PC-3 (cell line): ENCODE measurements at places on chromosomes 11 and 22. TPM values are rescaled to one million over a fixed set of nuclear protein-coding genes. Genes with fewer than 3 reads are reported as not detected.

- DNase-seq: peak; percentile 57
Measured at GRCh38 chr11:95095858-95096587, 6.4 kb downstream of the ENDOD1 start.

GRCh38 chr11:43316451-43316850 is 4.7 kb downstream of the API5 start:
- peak; percentile 20 for DNase-seq

DNA sequence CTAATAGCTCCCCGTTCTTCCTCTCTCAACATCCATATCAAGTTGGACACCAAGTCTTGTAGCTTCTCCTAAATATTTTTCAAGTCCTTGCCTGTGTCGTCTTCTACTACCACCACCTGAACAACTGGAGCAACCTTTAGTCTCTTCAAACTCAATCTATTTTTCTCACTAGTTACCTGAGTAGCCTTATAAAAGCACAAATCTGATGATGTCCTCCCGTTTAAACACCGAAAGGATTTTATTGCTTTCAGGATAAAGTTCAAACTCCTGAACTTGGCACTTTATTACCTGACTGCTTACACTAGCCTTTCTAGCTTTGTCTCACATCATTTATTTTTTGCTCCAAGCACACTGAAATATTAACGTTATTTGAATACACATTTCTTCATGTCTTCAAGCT is 1.3 kb upstream of the PAK1 start:
- no peak for DNase-seq

DNA sequence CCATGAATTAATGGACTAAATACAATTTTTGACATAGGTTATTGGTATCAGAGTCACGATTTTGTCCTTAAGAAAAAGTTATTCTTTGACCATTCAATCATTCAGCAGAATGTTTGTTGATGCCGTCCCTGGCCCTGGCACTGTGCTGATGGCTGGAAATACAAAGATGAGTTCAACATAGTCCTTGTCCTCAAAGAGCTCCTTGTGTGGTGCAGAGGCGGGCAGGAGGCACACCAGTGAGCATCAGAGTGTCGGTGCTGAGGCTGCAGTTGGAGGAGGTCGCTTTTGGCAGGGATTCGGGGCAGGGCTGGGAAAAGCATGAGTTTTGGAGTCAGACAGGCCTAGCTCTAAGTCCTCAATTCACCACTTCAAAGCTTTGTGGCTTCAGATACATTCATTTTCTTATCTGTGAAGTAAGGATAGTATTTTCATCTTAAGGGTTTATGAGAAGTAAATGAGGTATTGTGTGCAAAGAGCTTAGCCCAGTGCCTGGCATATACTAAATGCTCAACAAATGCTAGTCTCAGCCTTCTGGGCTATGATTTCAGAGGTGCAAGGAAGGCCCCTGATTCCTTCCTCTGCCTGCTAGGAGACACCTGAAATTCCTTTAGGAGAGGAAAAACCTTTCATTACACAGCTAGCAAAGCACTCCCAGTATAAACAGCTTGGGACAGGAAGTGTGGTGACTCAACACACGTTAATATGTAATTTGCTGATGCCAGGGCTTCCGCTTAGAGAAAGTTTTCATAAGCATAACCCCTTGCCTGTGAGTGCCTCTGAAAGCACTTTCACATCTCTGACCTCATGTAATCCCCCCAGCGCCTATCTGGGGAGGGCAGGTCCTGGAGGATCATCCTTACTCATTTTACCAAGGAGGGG is 113.8 kb downstream of the NECTIN1 start:
- peak; percentile 97 for DNase-seq

Gene ACRV1
- total RNA-seq: not detected in 2 replicates

Gene ARHGAP20
- not detected in 2 replicates for total RNA-seq

- peak; percentile 7 for DNase-seq
Measured at GRCh38 chr11:14499178-14499559, 442 bp downstream of the COPB1 start.

GRCh38 chr11:64522843-64523380 is 68.1 kb upstream of the SLC22A12 start:
- no peak for DNase-seq

Gene SAA4
- not detected in 2 replicates for total RNA-seq

GRCh38 chr11:134412203-134413042 is at the start of gene B3GAT1:
TSS of gene B3GAT1 (minus strand) at chr11:134412242. CDS start at chr11:134387659, 24,583 bp downstream.
- DNase-seq: no peak

GRCh38 chr22:23212061-23213021 is 32.0 kb downstream of the BCR start:
- no peak for DNase-seq

- peak; percentile 61 for DNase-seq
Measured at GRCh38 chr22:39117585-39118191, 20.6 kb downstream of the APOBEC3H start.

DNA sequence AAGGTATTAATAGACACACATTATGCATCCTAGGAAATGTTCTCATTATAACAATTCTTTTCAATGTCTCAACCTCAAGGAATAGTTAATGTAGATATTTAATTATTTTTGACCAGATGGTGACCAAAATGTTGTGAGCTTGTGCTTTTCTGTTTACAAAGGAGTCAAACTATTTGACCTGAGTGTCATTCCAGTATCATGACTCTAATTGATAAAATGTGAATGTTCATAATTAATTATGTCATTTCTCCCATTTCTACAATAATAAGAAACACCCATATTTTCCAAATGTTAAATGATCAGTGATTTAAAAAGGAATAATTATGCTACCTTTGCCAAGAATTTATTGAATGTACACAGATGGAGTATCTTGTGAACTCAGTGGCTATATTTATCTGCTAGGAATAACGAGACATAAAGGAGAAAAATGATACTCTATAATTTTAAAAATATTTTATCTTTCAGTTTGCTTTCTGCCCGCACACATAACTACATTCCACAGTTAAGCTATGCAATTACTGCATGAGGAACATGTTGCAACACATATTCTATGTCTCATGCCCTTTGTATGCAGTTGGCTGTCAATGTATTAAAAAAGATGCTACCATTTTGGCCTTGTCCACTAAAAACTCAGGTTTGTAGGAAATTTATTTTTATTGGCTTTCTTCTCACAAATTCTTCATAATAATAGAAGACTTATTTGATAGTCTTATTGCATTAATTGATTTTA is 376.7 kb upstream of the CCDC179 start:
- DNase-seq: no peak

Gene NPAT
- 15.6 and 19.6 TPM in 2 replicates for total RNA-seq

DNA sequence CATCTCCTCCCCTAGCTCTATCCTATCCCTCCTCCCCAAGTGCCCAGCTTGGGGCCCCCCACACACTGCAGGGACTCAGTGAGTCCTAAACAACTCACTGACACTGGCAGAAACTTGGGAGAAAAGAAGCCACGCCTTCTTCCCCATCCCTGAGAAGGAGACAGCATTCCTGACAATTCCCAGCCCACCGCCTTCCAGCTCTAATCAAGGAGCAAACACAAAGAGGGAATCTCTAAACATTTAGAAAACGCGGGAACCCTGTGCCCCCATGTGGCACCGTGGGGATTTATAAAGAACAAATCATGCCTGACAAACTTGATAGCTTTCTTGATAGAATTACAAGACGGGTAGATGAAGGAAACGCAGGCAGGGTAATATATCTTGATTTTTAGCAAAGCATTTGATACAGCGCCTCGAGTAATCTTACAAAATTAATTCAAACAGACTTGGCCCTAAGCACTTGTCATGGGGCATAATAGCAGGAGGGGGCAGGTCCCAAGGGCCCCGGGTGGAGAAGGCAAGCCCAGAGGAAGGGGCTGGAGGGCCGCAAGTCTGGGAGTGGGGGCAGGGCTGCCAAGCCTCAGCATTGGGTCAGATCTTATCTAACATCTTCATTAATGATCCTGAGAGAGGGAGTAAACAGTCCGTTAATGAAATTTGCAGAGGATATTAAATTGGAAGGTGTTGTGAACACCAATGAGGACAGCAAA is 4.5 kb downstream of the CHST1 start:
- DNase-seq: no peak

Gene TSSK2
- total RNA-seq: 0.17 TPM in 1 of 2 replicates, not detected in the other

DNA sequence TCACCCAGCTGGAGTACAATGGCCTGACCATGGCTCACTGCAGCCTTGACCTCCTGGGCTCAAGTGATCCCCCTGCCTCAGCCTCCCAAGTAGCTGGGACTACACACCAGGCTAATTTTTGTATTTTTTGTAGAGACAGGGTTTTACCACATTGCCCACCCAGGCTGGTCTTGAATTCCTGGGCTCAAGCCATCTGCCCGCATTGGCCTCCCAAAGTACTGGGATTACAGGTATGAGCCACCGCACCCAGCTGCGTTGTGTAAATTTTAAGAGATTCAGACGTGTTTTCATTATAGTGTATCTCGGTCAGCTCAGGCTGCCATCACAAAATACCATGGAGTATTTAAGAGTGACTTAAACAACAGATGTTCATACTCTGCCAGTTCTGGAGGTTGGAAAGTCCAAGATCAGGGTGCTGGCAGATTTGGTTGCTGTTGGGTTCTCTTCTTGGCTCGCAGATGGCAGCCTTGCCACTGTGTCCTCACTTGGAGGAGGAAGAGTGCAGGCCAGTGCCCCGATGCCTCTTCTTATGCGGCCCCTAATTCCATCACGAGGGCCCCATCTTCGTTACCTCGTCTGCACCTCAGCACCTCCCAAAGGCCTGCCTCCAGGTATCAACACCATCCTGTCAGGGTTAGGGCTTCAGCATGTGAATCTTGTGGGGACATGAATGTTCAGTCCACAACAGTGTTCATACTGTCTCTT is 32.6 kb upstream of the PARVB start:
- no peak for DNase-seq

DNA sequence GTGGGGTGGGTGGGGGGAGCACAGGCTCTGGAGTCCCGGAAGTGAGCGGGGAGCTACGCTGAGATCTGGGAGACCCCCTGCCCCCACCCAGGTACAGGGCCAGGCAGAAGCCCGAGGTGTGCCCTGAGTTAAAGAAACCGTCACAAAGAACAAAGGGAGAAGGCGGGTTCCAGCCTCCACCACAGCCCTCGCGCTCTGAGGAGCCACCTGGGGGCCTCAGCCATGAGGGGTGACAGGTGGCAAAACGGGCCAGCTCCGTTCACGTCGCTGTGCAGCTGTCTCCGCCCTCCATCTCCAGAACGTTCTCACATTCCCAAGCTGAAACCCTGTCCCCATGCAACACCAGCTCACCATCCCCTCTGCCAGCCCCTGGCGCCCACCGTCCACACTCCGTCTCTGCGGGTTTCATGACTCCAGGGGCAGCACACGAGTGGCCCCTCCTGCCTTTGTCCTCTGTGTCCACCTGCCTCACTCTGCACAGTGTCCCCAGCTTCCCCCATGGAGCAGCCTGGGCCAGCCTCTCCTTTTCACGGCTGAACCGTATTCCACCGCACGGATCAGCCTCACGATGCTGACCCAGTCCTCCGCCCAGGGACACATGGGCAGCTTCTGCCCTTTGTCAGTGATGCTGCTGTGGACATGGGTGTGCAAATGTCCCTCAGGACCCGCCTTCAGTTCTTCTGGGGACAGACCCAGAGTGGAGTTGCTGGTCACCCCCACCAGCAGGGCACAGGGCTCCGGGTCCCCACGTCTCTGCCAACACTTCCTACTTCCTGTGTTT is 1.7 kb upstream of the MUC5B start:
- DNase-seq: no peak

GRCh38 chr11:27934830-27935145 is 173.2 kb downstream of the KIF18A start:
- peak; percentile 95 for DNase-seq

GRCh38 chr22:38963872-38964271 is 6.5 kb downstream of the APOBEC3A start:
- no peak for DNase-seq

DNA sequence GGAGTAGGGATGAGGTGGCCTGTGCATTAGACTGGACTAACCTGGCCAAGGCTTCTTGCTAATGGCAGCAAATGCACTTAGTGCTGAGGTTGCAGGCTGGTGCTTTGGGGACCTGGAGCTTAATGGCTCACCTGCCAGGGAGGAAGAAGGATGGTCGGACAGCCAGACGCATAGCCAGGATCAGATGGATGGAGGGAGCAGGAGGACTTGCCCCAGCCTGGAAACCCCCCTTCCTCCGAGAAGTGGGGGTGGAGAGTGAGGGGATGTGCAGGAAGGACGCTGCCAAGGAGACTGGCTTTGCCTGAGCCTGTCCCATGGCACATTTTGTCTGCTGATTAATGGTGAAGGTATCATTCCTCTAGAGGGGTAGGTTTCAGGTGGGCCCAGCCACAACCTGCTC is 17.9 kb downstream of the IGLL1 start:
- DNase-seq: no peak

GRCh38 chr11:69810289-69811118 is 8.7 kb downstream of the FGF3 start:
- no peak for DNase-seq

GRCh38 chr22:19043121-19044085 is 78.8 kb downstream of the DGCR2 start:
- DNase-seq: no peak

DNA sequence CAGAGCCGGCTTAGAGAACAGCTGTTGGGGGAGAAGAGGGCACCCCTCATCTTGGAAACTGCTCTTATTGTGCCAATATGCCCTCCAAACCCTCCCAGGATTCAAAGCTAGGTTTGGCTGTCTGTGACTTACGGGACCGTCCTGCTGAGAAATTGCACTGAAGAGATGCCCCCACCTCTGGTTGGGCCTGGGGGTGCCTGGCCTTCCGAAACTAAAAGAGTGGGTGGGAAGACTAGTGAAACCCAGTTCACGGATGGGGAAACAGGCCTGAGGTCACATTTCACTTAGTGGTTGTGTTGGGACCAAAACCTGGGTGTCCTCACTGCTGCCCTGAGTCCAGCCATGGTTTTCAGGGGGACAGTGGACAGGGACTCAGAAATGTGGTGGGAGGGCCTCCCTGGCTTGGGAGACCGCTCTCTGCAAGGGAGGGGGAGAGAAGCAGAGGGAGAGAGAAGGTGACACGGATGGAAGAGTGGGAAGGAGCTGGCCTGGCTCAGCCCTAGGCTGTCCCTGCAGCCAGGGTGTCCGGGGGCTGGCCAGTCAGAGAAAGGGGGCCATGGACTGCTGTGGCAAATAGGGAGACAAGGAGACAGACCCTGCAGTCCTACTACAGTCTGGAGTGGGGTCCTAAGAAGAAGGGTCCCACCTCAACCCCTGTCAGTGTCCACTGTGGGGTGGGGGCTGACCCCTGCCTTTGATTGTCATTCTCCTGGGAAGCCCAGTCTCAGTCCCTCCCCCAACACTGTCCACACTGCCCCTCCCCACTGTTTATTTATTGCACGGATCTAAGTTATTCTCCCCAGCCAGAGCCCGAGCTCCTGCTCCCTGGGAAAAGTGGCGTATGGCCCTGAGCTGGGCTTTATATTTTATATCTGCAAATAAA is 13.6 kb downstream of the MAFF start:
- no peak for DNase-seq

DNA sequence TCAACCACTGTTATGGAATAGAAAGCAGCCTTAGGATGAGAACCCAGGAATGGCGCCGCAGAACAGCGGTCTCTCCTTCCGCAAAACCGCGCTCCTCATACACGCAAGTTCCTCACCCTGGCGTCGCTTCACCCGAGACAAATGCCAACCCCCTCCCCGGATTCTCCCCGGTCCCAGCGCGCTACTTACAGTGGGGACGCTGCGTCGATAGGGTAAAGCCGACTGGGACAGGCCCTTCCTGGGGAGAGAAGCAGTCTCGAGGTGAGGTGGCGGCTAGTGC is 287 bp downstream of the RPS13 start:
- DNase-seq: no peak
